ENCODE measurements at places on chromosomes 6 and 20. TPM values are rescaled to one million over a fixed set of nuclear protein-coding genes. Genes with fewer than 3 reads are reported as not detected.

- no peak overlapping the region for H3K27ac ChIP-seq
- H3K4me3 ChIP-seq = no peak overlapping the region
- no peaks in the 10 kb centered on the region for H3K27me3 ChIP-seq
- no peaks in the 10 kb centered on the region for H3K4me1 ChIP-seq
- H3K36me3 ChIP-seq = no peaks in the 10 kb centered on the region
These were observed 66.4 kb downstream of the POPDC3 start for GRCh38 chr6:105113422-105113821.

DNA sequence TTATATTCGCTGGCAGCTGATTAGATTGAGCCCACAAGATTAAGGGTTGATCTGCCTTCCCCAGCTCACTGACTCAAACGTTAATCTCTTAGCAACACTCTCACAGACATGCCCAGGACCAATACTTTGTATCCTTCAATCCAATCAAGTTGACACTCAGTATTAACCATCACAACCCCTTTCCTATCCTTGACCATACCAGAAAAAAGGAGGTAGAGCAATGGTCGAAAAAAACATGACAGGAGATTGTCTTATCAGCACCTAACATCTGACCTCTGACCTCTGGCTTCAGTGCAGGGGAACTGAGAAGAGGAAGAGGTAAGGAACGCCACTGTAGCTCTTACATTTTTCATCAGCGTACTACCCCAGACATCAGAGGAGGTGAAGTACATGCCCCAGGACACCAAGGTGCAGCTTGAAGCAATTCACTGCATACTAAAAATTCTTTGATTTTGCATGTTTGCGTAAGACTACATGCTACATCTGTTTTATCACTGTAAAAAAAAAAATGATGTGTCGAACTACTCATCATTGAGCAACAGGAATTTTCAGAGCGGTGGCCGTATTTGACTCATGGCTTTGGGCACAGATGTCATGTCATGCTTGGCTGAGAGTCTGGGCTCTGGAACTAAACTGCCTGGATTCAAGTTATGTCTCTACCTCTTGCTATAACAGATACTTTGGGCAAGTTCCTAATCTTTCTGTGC lies 188.0 kb upstream of the TAB2 start:
- peaks cover under 1% of the 10 kb centered on the region for H3K4me1 ChIP-seq
- no peaks in the 10 kb centered on the region for H3K36me3 ChIP-seq
- no peak overlapping the region for H3K4me3 ChIP-seq
- H3K27me3 ChIP-seq = no peaks in the 10 kb centered on the region
- H3K27ac ChIP-seq = no peak overlapping the region

DNA sequence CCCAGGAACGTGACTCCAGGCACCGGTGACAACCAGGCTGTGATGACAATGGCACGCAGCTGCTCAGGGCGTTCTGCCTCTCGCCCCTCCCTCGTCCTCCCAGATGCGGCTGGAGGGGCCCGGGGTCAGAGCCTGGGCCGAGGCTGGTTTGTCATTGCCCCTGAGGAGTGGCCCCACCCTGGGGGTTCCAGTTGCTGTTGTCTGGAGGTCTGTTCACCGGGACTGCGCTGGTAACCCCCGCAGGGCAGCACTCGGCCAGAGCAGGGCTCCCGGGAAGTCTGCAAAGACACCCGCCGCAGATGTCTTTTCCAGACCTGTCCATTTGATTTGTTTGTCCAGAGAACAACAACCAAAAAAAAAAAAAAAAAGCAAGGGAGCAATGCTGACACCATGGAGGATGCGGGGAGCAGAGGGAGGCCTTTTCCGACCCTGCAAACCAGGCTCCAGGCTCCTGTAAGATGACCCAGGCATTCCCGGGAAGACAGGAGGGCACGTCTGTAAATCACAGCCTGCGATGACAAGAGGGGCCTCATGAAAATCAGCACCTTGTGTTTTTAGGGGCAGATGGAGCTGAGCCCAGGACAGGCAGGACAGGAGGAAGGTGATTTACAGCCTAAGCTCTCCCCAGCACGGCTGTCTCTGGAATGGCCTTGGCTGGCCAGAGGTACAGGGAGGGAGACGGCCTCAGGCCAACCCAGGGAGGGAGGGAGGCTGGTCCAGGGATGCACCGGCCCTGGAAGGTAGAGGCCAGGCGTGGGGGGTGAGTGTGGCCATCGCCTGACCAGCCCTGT lies 189.3 kb downstream of the ERMARD start:
- H3K36me3 ChIP-seq = no peaks in the 10 kb centered on the region
- no peak overlapping the region for H3K27ac ChIP-seq

- no peak overlapping the region for H3K27ac ChIP-seq
- H3K4me3 ChIP-seq = no peak overlapping the region
- H3K27me3 ChIP-seq = no peaks in the 10 kb centered on the region
- H3K36me3 ChIP-seq = no peaks in the 10 kb centered on the region
These were observed 165.6 kb upstream of the OGFRL1 start for GRCh38 chr6:71123051-71123450.

DNA sequence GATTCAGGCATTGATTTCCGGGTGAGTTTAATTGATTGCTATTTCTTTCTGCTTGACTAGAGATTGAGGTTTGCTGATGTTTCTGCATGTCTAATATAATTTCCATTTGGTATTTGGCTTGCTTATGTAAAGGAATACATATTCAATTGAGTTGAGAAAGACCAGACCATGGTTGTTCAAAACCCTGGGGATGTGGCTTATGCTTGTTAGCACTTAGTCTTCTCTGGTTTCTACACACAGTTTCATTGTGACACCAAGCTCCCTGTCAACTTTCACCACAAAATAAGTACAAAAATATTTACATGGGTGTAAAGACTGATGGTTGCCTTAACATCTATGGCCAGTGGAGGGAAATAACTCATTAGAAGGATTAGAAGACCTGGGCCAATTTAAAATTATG lies 209.6 kb downstream of the CDH26 start:
- no peak overlapping the region for H3K4me3 ChIP-seq
- no peak for DNase-seq
- H3K36me3 ChIP-seq = no peaks in the 10 kb centered on the region
- H3K27me3 ChIP-seq = no peaks in the 10 kb centered on the region
- H3K27ac ChIP-seq = no peak overlapping the region

- peak overlapping the region; percentile 11 for H3K27ac ChIP-seq
- H3K4me1 ChIP-seq = peaks cover 19% of the 10 kb centered on the region
- H3K27me3 ChIP-seq = no peaks in the 10 kb centered on the region
- DNase-seq = no peak
- no peak overlapping the region for H3K4me3 ChIP-seq
- H3K36me3 ChIP-seq = no peaks in the 10 kb centered on the region
These were observed 53.3 kb downstream of the RBM38 start for GRCh38 chr20:57444394-57445048.

- no peak overlapping the region for H3K27ac ChIP-seq
- no peaks in the 10 kb centered on the region for H3K4me1 ChIP-seq
- no peaks in the 10 kb centered on the region for H3K36me3 ChIP-seq
- DNase-seq = no peak
- H3K27me3 ChIP-seq = no peaks in the 10 kb centered on the region
- H3K4me3 ChIP-seq = no peak overlapping the region
These were observed 698.0 kb upstream of the POU3F2 start for GRCh38 chr6:98136333-98136732.

DNA sequence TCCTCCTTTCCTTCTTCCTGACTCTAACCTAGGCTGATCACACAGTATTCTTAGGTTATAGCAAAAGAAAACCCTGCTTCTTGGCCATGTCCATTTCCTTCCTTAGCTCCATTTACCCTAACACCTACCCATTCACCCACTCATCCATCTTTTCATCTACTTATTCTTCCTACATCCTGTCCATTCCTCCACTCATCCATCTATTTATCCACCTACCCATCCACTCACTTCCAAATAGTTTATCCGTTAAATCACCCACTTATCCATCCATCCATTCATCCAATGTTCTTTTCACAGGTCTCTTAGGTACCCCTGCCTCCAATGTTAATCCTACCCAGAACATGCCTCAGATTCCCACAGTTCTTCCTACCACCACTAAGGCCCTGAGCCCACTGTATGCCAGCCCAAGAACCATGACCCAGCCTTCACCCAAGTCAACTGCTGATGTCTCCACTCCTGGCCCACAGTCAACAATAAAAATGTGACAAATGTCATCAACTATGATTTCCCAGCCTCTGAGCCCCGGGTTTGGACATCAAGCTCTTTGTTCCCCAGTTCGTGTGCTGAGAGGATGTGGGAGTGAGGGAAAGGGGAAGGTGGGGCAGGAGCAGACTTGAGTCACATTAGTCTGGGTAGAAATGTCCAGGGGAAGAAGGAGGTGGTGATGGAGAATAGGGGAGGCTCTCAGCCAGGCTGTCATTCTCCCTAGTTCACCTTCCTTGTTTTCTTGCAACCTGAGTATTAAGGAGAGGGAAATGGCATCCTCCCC lies 24.4 kb downstream of the TREML4 start:
- H3K27me3 ChIP-seq = no peaks in the 10 kb centered on the region
- no peaks in the 10 kb centered on the region for H3K4me1 ChIP-seq
- no peak for DNase-seq
- no peak overlapping the region for H3K27ac ChIP-seq

DNA sequence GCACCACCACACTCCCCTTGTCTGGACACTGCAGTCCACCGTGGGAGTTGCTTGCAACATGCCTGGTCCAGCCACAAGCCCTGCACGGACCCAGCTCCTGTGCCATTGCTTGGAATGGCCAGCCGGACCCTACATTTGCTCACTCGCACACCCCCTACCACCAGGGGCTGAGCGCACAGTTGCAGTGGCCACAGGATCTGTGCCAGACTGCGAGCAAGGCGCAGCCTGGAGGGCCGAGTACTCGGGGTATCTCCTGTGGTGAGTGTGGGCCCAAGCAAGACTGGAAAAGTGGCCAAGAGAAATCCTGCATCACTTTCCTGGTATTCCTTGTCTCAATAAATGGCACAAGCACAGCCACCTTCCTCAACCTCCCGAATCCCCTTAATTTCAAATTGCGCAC lies 85.4 kb upstream of the SAMD5 start:
- H3K4me1 ChIP-seq = no peaks in the 10 kb centered on the region
- H3K27ac ChIP-seq = no peak overlapping the region
- no peaks in the 10 kb centered on the region for H3K36me3 ChIP-seq
- DNase-seq = no peak

- H3K4me3 ChIP-seq = no peak overlapping the region
- H3K4me1 ChIP-seq = no peaks in the 10 kb centered on the region
- H3K27me3 ChIP-seq = no peaks in the 10 kb centered on the region
These were observed 200.5 kb upstream of the MCHR2 start for GRCh38 chr6:100194535-100194934.

DNA sequence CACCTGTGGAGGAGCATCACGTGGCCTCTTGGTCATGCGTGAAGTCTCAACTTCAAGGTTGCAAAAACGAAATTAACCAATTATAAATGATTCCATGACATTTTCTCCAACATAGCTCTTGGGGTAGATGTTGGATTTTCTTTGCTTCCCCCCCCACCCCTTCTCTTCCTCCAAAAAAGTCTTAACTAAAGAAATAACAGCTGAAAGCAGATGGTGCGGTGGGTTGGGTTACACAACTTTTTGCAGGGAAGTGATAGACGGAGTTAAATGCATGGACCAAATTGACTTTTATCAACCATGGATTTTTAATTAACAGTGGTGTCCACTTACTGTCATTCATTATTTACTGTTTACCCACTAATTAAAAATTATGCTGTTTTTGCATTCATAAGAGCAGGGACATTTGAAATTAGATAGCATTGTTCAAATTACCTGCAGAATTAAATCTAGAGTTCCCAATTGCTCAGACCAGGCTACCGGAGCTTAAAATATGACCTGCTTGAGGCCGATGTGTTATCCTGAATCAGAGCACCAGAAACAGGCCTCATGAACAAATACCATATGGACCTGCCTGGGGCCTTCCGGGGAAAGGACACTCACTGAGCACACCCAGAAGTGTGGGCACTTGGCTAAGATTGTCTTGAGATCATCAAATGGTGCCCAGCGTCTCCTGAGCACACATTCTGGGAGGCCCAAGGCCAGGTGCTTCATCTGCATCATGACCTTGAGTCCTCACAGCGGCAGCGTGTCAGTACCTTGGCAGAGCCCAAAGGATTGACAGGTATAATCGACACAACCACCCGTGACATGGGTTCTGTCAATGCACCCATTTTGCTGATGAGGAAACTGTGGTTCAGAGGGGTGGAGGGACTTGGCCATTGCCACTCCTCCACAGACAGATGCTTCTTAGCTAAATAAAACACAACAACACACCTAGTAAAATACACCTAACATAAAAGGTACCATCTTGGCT lies 41.5 kb downstream of the APCDD1L start:
- H3K36me3 ChIP-seq = no peaks in the 10 kb centered on the region
- no peak for DNase-seq
- peaks cover 15% of the 10 kb centered on the region for H3K4me1 ChIP-seq
- no peak overlapping the region for H3K27ac ChIP-seq
- H3K4me3 ChIP-seq = no peak overlapping the region

DNA sequence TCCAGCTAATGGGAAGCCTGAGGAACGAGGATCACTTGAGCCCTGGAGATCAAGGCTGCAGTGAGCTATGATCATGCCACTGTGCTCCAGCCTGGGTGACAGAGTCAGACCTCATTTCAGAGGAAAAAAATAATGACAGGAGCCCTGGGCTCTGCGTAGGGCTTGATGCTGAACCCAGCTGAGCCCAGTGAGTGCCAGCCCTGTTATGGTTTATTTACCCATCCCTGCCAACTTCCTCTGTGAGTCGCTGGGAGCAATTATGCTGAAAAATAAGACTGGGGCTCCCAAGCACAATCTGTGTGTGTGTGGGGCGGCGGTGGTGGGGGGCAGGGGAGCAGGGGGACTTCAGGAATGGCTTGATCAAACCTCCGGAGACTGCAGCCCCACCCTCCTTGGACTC lies 75.9 kb upstream of the PMEPA1 start:
- no peaks in the 10 kb centered on the region for H3K27me3 ChIP-seq
- H3K4me3 ChIP-seq = no peak overlapping the region
- no peak for DNase-seq
- no peaks in the 10 kb centered on the region for H3K4me1 ChIP-seq
- H3K27ac ChIP-seq = no peak overlapping the region

Gene TAGAP
- total RNA-seq = 8.1 TPM

DNA sequence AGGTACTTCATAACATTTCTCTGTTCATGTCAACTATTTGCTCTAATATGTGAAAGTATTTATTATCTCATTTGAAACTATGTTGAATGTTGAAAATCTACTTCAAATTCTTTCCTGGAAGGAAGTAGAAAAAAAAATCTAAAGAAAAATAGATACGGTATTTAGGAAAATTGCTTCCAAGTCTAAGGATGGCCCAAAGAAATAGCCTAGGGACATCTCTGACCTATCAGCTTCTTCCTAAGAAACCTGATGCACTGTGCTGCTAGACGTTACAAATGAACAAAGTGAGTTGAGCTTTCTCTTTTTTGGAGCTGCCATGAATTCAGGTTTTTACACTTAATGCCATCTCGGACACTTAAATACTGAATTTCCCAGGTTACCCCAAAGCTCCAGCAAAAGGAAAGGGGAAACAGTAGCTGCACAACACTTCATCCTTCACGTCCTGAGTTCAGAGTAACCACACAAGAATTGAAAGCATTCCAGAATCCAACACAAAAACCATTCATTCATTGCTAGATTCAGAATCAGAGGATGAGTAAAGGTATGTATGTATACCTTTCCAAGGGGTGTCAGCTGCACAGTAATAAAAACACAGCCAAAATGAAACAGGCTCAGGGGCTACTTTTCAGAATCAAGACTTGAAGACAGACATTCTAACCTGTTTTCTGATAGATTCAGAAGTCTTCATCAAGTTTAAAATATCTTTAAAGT lies 7.9 kb downstream of the RMND1 start:
- DNase-seq = no peak
- H3K4me3 ChIP-seq = no peak overlapping the region
- H3K27ac ChIP-seq = peak overlapping the region; percentile 10
- H3K27me3 ChIP-seq = no peaks in the 10 kb centered on the region
- no peaks in the 10 kb centered on the region for H3K36me3 ChIP-seq

- DNase-seq = no peak
- H3K4me1 ChIP-seq = peaks cover 59% of the 10 kb centered on the region
- H3K36me3 ChIP-seq = no peaks in the 10 kb centered on the region
- no peaks in the 10 kb centered on the region for H3K27me3 ChIP-seq
These were observed 43.9 kb upstream of the SRF start for GRCh38 chr6:43127180-43127579.
